ENCODE measurements at places on chromosomes 1 and 21.

DNA sequence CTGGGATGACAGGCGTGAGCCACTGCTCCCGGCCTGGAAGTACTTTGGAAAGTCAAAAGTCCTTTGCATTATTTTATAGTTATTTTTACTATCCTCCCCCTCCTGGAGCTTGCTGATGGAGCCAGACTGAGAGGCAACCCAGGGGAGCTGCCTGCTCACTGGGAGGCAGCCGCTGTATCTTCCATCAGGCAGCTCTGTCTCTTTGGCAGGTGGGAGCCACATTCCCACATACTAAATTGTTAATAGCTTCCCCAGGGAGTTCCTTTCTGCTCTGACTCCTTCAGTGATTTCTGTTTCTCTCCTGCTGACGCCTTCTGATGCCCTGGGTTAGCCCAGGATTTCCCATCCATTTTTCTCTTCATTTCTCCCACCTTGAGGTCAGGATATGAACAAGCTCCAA lies 4.9 kb upstream of the OPRD1 start:
- DNase-seq: no peak

DNA sequence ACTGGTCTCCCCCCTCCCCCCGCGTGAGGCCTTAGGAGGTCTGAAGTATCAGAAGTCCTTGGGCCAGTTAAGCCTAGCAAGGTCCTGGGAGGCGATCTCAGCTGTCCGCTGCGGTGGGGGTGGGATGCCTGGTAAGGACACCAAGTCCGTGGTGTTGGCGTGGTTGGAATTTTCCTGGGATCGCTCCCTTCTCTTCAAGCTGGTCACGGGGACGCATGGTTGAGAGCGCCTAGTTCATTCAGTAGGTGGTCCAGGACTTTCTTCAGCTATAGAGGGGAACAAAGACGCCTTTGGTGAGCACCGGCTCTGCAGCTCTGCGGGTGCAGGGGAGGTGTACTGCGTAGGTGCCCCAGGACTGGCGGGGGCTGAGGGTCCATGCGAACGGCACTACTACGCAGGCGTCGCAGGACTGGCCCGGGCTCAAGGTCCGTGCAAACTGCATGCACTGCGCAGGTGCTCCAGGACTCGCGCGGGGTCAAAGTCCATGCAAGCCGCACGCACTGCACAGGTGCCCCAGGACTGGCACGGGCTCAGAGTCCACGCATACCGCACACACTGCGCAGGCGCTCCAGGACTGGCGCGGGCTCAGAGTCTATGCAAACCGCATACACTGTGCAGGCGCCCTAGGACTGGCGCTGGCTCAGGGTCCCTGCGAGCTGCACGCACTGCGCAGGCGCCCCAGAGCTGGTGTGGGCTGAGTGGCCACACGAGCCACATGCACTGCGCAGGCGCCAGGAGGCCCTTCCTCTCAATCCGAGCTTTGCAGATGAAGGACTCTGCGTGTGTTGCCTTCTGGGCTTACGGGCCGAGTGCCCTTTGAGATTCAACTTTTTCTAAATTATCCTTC lies 36.6 kb upstream of the HMGN1 start:
- DNase-seq: no peak

- DNase-seq: no peak
Observed at GRCh38 chr1:184672013-184672726, 82.5 kb downstream of the EDEM3 start.

- no peak for DNase-seq
Observed at GRCh38 chr1:246680696-246681130, 43.5 kb upstream of the SCCPDH start.

DNA sequence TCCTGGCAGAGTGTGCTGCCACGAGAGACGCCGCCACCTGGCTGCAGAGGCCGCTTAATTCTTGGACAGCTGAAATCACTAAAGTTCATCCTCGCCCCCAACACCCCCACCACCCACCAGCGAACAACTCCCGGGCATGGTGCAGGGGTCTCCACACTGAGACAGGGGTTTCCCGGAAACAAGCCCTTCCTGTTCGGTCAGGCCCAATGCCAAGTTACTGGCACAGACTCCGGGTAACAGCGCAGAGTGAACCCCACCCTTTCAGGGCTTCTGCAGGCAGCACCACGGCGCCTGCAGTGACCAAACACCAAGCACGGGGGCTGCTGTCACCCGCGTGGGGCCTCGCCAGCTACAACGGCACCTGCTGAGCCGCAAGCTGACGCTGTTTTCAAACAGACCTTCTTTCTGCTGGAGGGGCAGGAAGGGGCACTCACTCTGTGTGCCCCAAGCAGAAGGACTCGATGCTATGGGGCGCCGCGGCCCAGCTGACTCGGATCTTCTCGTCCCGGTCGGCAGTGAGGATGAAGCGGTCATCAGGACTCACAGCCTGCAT lies 17.4 kb downstream of the WDR4 start:
- DNase-seq: no peak

DNA sequence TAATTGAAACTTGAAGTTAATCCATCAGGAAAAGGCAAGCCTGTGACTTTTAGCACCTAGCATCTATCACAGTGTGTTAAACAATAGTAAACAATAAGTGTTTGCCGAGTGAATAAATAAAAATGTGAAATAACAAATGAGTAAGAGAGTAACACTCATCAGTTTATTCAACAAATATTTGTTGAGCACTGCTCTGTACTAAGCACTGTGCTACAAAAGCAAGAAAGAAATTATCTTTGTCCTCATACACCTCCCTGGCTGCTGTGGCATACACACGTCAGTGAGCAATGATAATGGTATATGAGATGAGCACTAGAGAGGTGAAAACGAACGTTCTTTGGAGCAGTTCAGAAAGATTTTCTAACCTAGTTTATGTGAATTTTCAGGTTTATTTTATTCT lies 295.0 kb upstream of the LRRC7 start:
- no peak for DNase-seq

- no peak for DNase-seq
Observed at GRCh38 chr1:214264196-214264595, 16.8 kb upstream of the SMYD2 start.

DNA sequence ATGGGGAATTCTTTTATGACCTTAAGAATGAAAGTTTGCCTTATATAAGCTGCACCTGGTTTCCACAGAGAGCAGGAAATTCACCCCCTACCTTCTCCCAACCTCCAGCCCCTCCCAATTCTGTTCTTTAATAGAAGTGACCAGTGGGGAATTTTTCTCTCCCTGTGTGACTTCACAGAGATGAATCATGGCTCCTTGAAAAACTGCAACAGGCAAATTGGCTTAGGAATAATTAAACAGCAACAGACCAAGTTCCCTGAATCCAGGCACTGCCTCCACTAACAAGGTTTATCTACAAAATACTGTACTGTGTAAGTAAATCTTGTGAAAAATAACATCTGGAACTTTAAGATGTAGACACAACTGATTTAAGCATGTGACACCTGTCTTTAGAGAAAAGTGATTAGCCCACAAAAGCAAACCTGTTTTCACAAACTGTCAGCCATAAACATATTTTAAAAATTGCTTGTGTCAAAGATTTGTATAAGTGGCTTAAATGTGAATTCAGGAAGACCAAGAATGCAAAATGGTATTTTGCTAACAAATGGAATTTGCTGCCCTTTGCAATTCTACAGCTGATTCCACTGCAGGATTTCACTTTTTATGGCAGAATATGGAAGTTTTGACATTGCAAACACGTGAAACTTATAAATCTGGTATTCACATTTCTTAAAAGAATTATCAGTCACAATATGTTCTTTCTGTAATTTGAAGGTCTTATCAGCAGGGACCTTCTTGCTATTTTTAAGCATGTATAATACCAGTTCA lies 54.0 kb downstream of the ALG14 start:
- no peak for DNase-seq

DNA sequence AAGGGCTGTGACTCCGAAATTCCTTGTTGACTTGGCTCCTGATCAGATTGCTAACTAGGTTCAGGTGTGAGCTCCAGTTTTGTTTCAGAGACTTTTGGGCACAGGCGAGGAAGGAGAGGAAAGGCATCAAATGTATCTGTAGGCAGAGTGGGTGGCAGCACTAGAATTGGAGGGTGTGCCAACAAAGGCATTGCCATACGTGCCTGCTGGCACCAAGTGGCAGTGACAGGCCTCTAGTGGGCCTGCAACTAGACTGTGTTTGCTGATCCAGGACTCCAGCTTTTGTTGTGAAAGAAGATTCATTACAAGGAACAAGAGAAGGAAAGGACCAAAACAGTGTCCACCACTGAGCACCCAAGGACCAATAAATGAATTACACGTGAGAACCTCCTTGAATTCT lies 79.5 kb downstream of the TM2D1 start:
- no peak for DNase-seq

- DNase-seq: no peak
Observed at GRCh38 chr1:43396059-43396458, 6.4 kb downstream of the SZT2 start.

- no peak for DNase-seq
Observed at GRCh38 chr1:81731989-81732388, 68.7 kb upstream of the ADGRL2 start.

GRCh38 chr1:176539018-176539417 lies 76.0 kb downstream of the PAPPA2 start:
- no peak for DNase-seq

- DNase-seq: no peak
Observed at GRCh38 chr1:2496087-2496622, 20.1 kb downstream of the PLCH2 start.

DNA sequence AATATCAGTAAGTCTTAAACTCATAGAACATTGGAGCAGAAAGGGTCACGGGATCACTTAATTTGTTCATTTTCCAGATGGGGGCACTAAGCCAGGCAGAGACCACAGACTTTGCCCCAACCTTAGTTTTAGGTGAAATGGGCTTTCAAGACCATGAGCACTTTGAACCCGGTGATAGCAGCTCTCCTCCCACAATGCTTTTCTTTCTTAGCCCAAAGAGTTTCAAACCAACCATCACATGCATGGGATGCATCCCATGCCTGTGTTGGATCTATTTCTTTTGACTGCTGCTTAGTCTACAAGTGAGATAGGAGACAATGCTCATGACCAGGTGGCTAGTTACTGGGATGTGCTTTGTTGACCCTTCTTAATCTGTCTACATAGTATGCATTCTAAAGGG lies 240.6 kb downstream of the NUF2 start:
- DNase-seq: no peak

GRCh38 chr1:82279241-82279640 lies 478.5 kb downstream of the ADGRL2 start:
- no peak for DNase-seq

DNA sequence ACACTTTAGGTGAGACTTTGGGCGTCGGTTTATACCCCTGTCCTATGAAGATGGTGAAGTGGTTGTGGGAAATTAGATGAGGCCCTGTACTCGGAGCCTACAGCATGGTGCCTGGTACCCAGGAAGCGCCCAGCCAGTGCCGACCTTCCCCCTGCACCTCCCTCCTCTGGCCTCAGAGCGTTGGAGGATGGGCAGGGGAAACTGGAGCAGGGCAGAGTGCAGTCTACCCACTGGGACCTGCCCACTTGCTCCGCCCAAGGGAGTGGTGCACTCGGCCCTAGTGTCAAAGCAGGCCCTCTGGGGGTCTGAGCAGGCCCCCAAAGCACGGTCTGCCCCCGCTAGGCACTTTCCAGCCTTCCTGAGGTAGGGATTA lies 13.0 kb upstream of the TTC22 start:
- no peak for DNase-seq

- DNase-seq: no peak
Observed at GRCh38 chr1:29162025-29162424, 19.7 kb downstream of the SRSF4 start.

- DNase-seq: no peak
Observed at GRCh38 chr1:39575191-39576015, 1.2 kb downstream of the PABPC4 start.

- DNase-seq: no peak
Observed at GRCh38 chr1:208198236-208198635, 45.9 kb downstream of the PLXNA2 start.

GRCh38 chr1:193062698-193063463 lies 3.5 kb downstream of the RO60 start:
- no peak for DNase-seq

DNA sequence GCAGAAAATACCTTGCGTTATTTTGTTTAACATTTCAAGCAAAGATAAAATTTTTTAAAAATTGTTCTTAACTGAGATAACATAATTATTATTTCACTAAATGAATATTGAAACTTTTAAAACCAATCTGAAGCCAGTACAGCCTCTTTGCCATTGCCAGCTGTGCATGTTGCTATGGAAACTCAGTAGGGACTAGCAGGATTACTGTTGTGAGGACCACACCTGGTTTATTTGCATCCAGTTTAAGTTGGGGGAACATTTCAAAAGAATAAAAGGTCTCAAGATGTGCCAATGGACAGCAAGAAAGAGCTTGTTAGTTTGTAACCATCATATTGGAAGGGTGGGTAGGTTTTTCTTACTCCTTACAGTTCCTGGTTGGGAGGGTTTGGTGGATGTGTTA lies 80.7 kb downstream of the POU2F1 start:
- DNase-seq: no peak

DNA sequence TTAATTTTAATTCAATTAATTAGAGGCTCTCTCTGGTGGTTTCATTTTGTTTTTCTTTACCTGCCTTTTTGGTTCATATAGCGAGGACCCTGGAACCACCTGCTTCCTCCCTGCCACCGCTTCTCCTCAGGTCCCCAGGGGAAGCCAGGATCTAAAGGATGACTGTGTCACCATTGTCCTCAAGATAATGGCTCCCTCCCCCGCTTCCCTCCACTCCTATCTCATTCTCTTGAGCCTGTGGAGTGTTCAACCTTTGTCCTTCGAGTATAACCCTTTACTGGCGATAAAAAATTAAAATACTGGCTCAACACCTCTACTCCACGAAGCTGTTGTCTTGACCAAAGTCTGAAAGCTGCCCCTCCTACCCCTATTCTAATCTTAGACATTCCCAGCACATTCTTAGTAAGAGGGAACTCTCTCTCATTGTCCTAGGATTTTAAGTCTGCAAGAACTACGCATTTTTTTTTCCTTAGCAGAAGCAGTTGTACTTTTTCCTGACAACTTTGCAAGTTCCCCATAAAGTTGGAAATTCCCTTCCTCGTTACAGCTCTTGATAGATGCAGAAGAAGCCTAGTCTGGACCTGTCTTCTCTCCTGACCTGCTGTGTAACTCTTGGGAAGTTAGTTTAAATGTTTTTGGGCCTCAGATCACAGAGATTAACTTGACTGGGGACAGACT lies 12.6 kb upstream of the MAPKAPK2 start:
- DNase-seq: no peak

- no peak for DNase-seq
Observed at GRCh38 chr1:113129529-113130185, 56.7 kb downstream of the LRIG2 start.

DNA sequence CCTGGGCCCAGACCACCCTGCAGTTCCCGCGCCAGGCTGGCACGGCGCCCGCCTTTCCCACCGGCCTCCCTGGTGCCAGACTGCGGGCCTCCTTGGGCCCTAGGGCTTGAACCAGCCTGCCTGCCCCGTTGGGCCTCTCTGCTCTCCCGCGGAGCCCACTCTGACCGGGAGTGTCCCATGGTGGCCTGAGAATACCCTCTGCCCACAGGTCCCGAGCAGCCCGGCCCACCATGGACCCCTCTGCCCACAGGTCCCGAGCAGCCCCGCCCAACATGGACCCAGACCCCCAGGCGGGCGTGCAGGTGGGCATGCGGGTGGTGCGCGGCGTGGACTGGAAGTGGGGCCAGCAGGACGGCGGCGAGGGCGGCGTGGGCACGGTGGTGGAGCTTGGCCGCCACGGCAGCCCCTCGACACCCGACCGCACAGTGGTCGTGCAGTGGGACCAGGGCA lies 7.9 kb downstream of the MIB2 start:
- DNase-seq: no peak

- DNase-seq: no peak
Observed at GRCh38 chr1:195763907-195764374, 844.3 kb downstream of the KCNT2 start.

Measured in NCI-H1417 treated with DMSO at 0.1 percent for 48 hours (cell line).